ENCODE measurements at places on chromosomes 16 and 17. TPM values are rescaled to one million over a fixed set of nuclear protein-coding genes. Genes with fewer than 3 reads are reported as not detected.
A peak's percentile ranks its signal among the peaks of the same experiment; 100 is the strongest.

NUP88 gene
- 80.5 TPM for total RNA-seq

RPRML gene
- not detected for total RNA-seq

SBK1 gene
- under 0.01 TPM for total RNA-seq

RNF222 gene
- not detected for total RNA-seq

TAC4 gene
- not detected for total RNA-seq

HBA2 gene
- total RNA-seq: not detected

LITAFD gene
- total RNA-seq: not detected

DNA sequence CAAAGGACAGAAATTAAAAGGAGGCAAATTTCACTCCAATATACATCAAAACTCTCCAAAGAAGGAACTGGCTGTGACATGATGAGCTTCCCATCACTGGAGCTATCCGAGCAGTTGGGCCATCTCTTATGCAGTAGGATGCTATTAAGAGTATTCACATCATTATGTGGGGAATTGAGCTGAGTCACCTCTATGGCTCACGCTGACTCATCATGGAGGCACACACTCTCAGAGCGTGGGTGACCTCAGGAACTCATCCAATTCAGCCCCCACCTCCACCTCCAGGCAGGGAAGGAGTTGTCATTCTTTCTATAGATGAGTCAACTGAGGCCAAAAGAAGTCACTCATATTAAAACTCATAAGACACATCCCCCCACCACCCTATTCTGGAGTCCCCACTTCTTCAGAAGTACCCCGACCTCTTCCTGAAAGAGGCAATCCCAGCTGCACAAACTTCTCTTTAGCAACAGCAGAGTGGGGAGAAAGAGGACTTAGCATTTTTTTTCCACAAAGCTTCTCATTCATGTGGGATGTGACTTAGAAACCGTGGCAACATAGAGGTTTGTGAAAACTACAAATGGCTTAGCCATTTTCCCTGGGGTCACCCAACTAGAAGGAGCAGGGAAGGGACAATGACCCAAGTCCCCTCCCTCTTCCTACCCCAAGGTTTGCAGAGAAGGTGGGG lies 32.5 kb downstream of the ABCC12 start:
- no peaks in the 10 kb centered on the region for H3K27me3 ChIP-seq
- H3K4me1 ChIP-seq: peaks cover 27% of the 10 kb centered on the region

DNA sequence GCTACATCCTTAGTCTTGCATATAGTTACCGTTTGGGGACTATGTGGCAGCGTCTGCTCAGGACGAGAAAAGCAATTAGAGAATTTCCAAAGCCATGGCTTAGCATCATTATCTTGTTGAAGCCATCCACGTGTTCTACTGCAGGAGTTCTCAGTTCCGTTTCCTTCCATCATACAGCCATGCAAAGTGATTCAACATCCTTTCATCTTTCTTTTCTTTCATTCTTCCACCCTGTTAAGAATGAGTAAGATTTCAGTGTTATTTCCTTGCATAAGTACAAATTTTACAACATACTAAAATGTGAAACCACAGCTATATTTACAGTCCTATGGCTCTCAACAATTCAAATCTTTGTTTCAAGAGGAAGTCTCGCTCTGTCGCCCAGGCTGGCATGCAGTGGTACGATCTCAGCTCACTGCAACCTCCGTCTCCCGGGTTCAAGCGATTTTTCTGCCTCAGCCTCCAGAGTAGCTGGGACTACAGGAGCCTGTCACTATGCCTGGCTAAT lies 3.8 kb downstream of the MARF1 start:
- peaks cover 27% of the 10 kb centered on the region for H3K36me3 ChIP-seq
- no peak for DNase-seq
- H3K27me3 ChIP-seq: no peaks in the 10 kb centered on the region
- H3K4me3 ChIP-seq: no peak overlapping the region
- H3K4me1 ChIP-seq: peaks cover 5% of the 10 kb centered on the region
- no peak overlapping the region for H3K27ac ChIP-seq

DNA sequence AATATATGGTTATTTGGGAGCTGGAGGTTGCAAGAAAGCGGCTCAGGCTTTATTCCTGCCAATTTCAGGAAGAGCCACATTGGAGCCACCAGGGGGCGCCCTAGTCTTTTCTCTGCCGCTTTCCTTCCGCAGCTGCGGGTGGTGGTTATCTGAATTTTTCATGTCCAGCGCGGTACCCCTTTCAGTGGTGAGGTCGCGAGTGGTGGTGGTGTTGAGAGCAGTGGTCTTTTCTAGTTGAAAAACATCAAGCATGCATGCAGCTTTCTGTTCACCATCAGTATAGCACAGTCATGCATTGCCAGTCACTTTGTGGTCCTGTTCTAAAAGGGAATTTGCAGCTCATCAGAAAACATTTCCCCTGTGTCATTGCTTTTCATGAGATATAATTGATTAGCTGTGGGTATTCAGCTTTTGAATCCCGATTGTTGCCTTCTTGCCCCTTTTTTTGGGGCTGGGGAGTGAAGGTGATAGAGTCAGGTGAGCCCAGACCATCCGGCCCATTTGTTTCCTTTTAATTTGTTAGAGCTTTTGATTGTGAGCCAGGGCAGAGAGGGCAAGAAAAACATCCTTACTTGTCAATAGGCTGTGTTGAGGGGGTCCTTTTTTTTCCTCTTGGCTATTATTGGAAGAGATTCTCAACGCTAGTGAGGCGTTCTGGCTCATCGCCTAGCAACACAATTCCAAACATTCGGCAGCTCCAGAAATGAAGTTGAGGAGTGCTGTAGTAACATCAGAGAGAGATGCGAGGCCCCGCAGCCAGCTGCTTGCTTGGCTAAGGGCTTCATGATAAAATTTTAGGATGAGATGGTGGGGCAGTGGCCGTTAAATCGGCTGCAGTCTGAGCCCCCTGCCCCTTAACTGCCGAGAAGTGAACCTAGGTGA lies 119.0 kb downstream of the SNX29 start:
- no peak overlapping the region for H3K27ac ChIP-seq
- H3K27me3 ChIP-seq: no peaks in the 10 kb centered on the region
- H3K4me1 ChIP-seq: peaks cover 29% of the 10 kb centered on the region
- no peak overlapping the region for H3K4me3 ChIP-seq
- no peaks in the 10 kb centered on the region for H3K36me3 ChIP-seq

- H3K36me3 ChIP-seq: no peaks in the 10 kb centered on the region
- peaks cover 40% of the 10 kb centered on the region for H3K27me3 ChIP-seq
- H3K4me1 ChIP-seq: no peaks in the 10 kb centered on the region
- no peak overlapping the region for H3K4me3 ChIP-seq
These were observed 40.5 kb downstream of the BEAN1 start for GRCh38 chr16:66467611-66468010.

- H3K27me3 ChIP-seq: no peaks in the 10 kb centered on the region
- no peak for DNase-seq
- H3K36me3 ChIP-seq: no peaks in the 10 kb centered on the region
- H3K4me3 ChIP-seq: no peak overlapping the region
These were observed 123.7 kb downstream of the PITPNC1 start for GRCh38 chr17:67500677-67501300.

DNA sequence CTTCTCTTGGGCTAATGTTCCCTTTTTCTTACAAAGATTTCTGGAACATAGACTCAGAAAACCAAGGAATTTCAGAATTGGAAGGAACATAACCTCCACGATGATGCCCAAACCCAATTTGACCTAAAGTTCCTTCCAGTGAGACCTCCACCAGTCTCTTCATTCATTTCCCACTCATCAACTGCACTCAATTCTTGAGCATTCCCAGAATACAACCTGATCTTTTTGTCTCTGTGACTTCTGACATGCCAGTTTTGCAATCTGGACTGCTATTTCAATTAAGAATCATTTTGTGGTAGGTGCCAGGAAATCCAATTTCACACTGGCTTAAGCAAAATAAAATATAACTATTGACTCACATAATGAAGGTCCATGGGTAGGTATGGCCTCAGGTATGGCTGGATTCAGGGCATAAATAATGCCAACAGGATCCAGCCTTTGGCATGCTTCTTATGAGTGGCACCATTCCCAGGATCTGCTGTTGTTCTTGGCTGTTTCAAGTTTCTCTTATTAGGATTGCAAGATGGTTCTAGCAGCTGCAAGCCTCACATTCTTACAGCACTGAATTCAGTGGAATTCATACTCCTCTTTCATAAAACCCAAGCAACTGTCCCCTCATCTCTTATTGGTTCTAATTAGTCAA lies 184.3 kb downstream of the HS3ST4 start:
- H3K36me3 ChIP-seq: no peaks in the 10 kb centered on the region
- no peaks in the 10 kb centered on the region for H3K4me1 ChIP-seq
- H3K27ac ChIP-seq: no peak overlapping the region
- no peaks in the 10 kb centered on the region for H3K27me3 ChIP-seq

GRCh38 chr17:28763804-28764266 lies 20.0 kb downstream of the TRAF4 start:
- H3K4me3 ChIP-seq: no peak overlapping the region
- no peak overlapping the region for H3K27ac ChIP-seq
- H3K4me1 ChIP-seq: peaks cover 4% of the 10 kb centered on the region

DNA sequence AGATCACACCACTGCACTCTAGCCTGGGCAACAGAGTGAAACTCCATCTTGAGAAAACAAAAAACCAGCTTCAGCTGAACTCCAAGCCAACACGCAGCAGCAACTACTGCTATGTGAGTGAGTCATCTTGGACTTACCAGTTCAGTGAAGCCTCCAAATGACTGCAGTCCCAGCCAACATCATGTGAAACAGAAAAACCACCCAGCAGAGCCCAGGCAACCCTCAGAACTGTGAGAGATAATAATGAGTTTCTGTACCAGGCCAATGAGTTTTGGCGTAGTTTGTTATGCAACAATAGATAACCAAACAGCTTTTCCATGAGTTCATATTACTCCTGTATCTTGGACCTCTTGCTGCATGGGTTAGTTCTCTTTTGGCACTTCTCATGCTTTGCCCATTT lies 23.3 kb downstream of the PHF12 start:
- peaks cover 15% of the 10 kb centered on the region for H3K36me3 ChIP-seq
- no peak overlapping the region for H3K4me3 ChIP-seq
- H3K27ac ChIP-seq: no peak overlapping the region
- H3K27me3 ChIP-seq: no peaks in the 10 kb centered on the region

GRCh38 chr16:27287051-27287811 lies 18.7 kb upstream of the NSMCE1 start:
- H3K27ac ChIP-seq: peak overlapping the region; percentile 60
- DNase-seq: no peak
- H3K36me3 ChIP-seq: no peaks in the 10 kb centered on the region
- H3K4me1 ChIP-seq: peaks cover 13% of the 10 kb centered on the region

GRCh38 chr16:75534560-75535205 lies 1.2 kb downstream of the CHST5 start:
- H3K36me3 ChIP-seq: no peaks in the 10 kb centered on the region
- no peak for DNase-seq
- no peak overlapping the region for H3K4me3 ChIP-seq
- no peak overlapping the region for H3K27ac ChIP-seq
- no peaks in the 10 kb centered on the region for H3K4me1 ChIP-seq
- peaks cover 19% of the 10 kb centered on the region for H3K27me3 ChIP-seq

DNA sequence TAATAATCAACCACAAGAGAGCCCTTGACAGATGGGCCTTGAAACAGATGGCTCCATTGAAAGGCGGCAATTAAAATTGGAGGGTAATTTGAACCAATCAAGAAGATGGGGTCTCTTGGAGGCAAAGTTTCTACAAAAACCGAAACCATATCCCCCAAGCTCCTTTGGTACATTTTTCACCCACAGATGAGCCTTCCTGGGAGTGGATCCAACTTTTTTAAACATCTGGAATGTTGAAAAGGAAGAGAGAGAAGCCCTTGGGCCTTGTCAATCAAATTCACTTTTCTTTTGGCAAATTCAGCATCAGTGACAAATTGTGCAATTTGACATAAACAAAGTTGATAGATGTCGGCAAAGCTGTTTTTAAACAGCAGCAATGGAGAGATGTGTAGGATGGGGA lies 13.2 kb upstream of the NUP93 start:
- H3K4me3 ChIP-seq: no peak overlapping the region
- DNase-seq: no peak
- no peaks in the 10 kb centered on the region for H3K36me3 ChIP-seq
- no peaks in the 10 kb centered on the region for H3K4me1 ChIP-seq
- peaks cover 2% of the 10 kb centered on the region for H3K27me3 ChIP-seq
- no peak overlapping the region for H3K27ac ChIP-seq

- H3K4me3 ChIP-seq: no peak overlapping the region
- DNase-seq: no peak
- no peaks in the 10 kb centered on the region for H3K27me3 ChIP-seq
- no peaks in the 10 kb centered on the region for H3K4me1 ChIP-seq
- H3K36me3 ChIP-seq: no peaks in the 10 kb centered on the region
These were observed 24.5 kb downstream of the RCVRN start for GRCh38 chr17:9880582-9880999.

DNA sequence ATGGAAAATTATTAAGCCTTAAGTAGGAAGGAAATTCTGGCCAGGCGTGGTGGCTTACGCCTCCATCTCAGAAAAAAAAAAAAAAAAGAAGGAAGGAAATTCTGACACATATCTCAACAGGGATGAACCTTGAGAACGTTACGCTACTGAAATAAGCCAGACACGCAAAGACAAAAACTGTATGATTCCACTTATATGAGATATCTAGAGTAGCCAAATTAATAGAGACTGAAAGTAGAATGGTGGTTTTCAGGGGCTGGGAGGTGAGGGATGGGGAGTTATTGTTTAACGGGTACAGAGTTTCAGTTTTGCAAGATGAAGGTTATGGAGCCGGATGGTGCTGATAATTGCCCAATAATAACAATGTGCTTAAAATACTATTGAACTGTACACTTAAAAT lies 16.2 kb upstream of the HNF1B start:
- no peaks in the 10 kb centered on the region for H3K36me3 ChIP-seq
- H3K27me3 ChIP-seq: peaks cover 12% of the 10 kb centered on the region
- no peaks in the 10 kb centered on the region for H3K4me1 ChIP-seq
- DNase-seq: no peak

DNA sequence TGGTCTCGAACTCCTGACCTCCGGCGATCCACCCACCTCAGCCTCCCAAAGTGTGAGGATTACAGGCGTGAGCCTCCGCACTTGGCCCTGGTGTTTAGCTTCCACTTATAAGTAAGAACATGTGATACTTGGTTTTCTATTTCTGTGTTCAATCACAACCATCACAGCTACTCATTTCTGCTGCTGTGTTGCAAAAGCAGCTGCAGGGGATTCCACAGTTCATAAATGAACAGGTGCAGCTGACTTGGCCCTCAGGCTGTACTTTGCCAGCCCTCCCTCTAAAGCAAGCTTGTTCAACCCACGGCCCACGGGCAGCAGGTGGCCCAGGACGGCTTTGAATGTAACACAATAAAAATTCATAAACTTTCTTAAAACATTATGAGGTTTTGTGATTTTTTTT lies 79.2 kb downstream of the SLC39A11 start:
- H3K4me1 ChIP-seq: peaks cover 13% of the 10 kb centered on the region
- no peak overlapping the region for H3K4me3 ChIP-seq
- no peaks in the 10 kb centered on the region for H3K27me3 ChIP-seq

DNA sequence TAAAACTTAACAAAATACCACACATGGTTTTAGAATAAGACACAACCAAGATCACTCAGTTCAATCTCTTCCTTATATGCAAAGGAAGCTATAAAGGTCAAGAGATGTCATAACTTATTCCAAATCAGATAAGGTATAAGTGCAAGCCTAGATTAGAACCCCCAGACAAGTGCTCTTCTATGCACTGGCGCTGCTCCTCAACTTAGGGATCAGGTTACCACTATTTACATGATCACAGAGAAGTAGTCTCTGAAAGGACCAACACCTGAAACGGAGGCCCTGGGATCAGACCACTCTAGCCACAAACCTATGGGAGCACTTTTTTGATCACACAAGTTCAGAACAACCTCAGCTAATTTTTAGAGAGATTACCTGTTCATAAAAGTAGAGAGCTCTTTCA lies 16.6 kb downstream of the COPS3 start:
- no peak overlapping the region for H3K27ac ChIP-seq
- H3K27me3 ChIP-seq: no peaks in the 10 kb centered on the region
- H3K4me1 ChIP-seq: no peaks in the 10 kb centered on the region
- no peak overlapping the region for H3K4me3 ChIP-seq
- H3K36me3 ChIP-seq: peaks cover 31% of the 10 kb centered on the region
- no peak for DNase-seq

All from IMR-90 (cell line).